Esophagus squamous epithelium (tissue), 5 donors: ENCODE measurements at places on chromosomes 3 and 15.

DNA sequence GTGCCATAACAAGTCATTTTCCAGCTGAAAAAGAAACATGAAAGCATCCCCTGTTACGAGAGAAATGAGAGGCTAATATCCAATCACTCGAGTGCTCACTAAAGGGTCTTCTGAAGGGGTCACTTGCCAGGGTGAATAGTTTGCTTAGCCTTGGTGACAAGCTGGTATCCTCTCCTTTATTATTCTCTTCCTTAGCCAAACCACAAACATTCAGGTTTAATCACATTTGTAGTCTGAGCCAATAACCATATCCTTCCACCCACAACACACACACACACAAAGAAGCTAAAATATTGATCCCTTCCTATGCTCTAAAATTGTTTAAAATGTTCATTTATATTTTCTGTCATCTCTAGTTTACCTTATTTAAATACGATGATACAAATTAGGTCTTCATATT lies 240.5 kb upstream of the TMCO5A start:
- DNase-seq: no peak

GRCh38 chr3:72782521-72782920 lies 65.7 kb downstream of the SHQ1 start:
- DNase-seq: no peak

- no peak for DNase-seq
Observed at GRCh38 chr3:36366308-36366707, 14.0 kb upstream of the STAC start.

- no peak for DNase-seq
Observed at GRCh38 chr3:57583544-57583943, 13.6 kb downstream of the ARF4 start.

DNA sequence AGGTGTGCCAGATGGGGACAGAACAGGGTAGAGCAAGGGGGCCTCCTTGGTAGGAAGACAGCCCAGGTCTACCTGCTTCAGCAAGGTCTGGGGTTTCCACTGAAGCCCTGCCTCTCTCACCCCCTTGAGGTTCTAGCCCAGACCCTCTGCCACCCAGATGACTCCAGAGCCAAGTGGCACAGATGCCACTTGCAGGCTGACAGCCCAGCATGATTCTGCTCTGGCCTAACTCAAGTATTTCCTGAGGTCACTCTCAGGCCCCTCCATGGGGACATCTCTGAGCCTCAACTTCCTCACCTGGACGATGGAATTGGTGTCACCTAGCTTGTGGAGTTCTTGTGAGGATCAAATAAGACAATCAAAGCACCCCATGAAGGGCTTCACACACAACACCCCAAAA lies 23.9 kb downstream of the PLXNB1 start:
- no peak for DNase-seq

DNA sequence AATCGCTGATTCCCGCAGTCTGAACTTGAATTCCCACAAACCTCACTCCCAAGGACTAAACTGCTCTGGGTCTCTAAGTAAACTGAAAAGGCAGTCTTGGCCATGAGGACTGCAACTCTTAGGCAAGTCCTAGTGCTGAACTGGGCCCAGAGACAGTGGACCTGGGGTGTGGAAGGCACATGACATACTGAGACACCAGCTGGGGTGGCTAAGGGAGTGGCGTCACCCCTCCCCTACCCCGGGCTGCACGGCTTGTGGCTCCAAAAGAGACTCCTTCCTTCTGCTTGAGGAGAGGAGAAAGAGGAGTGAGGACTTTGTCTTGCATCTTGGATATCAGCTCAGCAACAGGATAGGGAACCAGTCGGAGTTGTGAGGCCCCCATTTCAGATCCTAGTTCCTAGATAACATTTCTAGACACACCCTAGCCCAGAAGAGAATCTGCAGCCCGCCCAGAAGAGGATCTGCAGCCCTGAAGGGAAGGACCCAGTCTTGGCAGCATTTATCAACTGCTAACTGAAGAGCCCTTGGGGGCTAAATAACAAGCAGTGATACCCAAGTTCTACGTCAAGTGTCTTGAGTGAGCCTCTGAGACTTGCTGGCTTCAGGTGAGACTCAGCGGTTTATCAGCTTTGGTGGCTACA lies 110.7 kb upstream of the C3orf80 start:
- no peak for DNase-seq

DNA sequence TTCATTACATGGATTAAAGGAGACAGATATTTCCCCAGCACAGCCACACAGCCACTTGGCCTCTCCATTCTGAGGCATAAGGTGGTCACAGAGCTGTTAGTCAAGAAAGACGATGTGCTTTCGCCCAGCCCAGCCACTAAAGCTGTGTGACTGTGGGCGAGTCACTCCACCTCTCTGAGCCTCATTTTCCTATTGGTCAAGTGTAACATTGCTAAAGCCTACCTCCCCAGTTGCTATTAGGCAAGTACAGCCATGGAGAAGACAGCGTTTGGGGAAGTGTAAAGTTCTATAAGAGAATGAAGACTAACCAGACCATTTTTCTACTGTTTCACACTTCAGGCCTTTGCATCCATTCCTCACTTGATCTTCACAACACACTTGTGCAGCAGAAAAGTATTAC lies 24.1 kb downstream of the TMEM40 start:
- no peak for DNase-seq

GRCh38 chr3:40404591-40405198 lies 17.7 kb downstream of the ENTPD3 start:
- DNase-seq: no peak

GRCh38 chr3:78026318-78026828 lies 986.5 kb downstream of the ROBO2 start:
- DNase-seq: no peak

DNA sequence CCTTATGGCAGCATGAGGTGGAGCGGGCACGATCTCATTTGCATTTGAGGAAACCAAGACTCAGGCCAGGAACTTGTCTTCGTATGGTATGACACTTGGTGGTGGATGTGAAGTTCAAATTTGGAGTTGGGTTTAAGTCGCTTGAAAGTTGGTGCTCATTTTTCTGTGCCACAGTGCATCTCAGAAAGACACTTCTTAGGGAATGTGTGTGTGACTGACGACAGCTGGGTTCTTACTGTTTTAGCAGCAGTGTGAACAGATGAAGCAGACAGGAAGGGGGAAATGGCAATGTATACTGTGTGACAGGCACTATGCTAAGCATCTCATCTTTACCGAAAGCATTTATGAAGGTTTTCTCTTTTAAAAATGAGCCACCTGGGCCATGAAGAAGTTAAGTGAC lies 75.4 kb downstream of the SEC22A start:
- DNase-seq: no peak

DNA sequence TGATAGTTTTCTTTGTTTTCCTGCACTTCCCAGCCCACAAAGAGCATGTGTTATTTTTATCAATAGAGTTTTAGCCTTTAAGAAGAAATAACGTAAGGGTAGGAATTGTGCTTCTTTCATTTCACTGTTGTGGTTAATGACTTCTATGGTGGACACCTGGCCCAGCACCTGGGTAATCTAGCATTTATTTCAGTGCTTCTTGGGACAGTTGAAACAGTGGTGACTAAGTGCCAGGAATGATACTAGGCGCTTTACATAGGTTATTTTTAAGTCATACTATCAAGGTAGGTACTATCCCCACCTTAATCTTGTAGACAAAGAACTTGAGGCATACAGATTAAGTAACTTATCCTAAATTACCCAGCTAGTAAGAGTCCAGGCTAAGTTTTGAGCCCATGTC lies 243.8 kb downstream of the SOX2 start:
- no peak for DNase-seq

DNA sequence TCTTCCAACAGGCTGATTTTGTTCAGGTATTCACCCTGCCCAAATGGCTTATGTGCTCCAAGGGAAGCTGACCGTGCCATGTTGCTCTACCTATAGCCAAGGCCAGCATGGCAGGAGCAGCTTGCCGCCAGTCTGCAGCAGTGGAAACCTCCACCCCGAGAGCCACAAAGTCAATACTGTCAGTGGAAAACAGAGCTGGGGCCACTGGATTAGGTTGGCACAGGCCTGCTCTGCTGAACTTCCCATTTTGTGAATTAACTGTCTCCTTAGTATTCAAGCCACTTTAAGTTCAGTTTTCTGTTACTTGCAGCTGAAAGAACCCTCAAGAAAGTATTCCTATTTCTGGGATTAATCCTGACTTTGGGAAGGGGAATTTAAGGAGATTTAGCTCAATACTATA lies 63.8 kb upstream of the XCR1 start:
- no peak for DNase-seq

DNA sequence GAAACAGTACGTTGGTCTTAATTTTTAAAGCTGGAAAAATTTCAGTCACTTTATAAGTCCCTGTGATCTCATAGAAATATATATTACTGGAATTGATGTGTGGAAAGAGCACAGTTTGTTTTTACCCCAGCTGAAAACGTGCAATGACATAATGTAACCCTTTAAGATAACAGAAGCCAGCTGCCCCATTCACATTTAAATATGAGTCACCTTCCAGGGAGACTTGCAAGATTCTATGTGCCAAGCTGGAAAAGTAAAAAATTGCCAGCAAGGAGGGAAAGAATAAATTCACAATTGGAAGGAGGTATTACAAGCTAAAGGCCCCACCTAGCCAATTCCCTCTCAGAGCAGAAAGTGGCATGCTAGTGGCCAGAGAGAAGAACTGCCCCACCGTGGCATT lies 50.2 kb downstream of the SAMMSON start:
- DNase-seq: no peak

GRCh38 chr15:49901996-49902684 lies 216.9 kb downstream of the ATP8B4 start:
- DNase-seq: no peak

DNA sequence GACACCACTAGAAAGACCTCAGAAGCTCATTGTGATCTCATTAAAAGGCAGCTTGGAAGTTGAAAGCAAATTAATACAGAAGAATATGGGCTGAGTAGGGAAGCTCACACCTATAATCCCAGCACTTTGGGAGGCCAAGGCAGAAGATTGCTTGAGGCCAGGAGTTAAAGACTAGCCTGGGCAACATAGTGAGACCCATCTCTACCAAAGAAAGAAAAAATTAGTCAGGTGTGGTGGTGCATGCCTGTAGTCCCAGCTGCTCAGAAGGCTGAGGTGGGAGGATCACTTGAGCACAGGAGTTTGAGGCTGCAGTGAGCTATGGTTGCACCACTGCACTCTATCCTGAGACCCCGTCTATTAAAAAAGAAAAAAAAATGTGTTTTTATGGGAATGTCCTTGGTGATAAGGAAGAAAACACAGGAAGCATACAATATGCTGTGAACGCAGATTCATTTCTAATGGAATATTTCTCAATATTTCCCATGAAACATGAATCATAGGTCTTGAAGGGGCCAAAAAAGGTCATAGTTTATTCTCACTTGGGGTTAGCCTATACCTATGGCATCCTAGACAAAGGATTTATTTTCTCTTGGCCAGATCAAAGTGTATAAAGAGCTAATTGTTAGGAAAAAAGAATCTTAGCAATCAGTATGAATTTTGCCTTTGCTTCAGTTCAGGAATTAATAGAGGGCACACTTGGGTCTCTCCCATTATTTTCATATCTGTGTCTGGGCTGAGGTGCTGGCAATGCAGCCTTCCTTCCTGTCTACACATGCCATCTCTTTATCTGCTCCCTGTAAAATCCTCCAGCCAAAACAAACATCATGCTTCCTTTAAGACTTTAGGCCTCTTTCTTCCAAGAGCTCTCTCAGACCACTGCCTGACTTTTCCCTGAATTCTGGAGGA lies 98.2 kb downstream of the FNDC3B start:
- DNase-seq: no peak

GRCh38 chr3:179653096-179653797 lies 407 bp downstream of the USP13 start:
- DNase-seq: no peak

DNA sequence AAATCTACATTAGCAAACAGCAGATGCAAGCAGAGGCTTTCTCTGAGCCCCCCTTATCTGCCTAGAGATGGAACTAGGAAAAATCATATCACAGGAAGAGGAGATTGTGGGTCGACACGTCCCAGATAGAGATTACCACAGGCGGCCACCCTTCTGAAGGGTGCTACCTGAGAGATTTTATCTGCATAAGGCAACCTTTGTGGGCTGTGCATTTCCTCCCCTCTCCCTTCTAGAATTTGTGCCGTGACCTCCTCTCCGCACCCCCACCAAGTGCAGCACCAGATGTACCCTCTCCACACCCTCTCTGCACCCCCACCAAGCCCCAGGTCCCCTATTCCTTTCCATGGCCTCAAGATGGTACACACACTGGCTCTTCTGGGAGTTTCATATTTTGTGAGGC lies 27.4 kb downstream of the METTL6 start:
- DNase-seq: no peak

- DNase-seq: no peak
Observed at GRCh38 chr3:153768561-153769469, 352.4 kb upstream of the ARHGEF26 start.

- DNase-seq: no peak
Observed at GRCh38 chr3:172716476-172716875, 5.6 kb upstream of the NCEH1 start.

- no peak for DNase-seq
Observed at GRCh38 chr3:46356276-46356675, 2.4 kb downstream of the CCR2 start.

- DNase-seq: no peak
Observed at GRCh38 chr3:79517766-79518413, 249.9 kb downstream of the ROBO1 start.

- DNase-seq: no peak
Observed at GRCh38 chr3:187858711-187859110, 113.4 kb upstream of the BCL6 start.

DNA sequence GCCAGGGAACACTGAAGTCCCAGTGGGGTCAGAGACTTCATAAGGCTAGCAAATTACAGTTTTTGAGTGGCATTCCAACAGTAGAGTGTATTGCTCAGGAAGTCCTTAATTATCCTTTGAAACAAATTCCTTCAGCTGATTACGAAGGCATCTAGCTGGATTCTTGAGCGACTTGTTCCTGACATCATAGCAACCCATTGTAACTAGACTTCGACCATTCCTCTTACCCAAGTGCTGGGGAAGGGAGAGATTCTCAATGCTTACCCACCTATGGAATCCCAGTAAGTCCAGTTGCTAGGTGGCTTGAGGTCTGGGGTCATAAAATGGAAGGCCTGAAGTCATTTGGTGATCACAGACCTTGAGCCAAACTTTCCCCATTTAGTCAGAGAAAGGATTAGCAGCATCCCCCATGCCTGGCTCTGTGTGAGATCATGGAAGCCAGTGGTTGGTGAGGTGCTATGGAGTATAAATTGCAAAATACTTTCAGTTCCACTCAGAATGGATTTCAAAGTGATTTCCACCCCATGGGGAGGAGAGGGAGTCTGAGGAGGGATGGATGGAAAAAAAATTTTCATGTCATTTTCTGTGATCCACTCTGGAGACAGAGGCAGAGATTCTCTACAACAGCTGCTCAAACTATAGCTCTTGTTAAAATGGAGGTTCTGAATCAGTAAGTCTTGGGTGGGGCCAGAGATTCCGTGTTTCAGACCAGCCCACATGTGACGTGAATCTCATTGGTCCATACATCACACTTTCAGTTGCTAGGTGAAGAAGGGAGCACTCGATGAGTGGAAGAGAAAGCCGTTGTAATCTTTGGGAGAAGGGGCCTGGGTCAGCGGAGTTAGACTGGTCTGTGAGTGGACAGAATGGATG lies 45.7 kb downstream of the CD86 start:
- no peak for DNase-seq

- no peak for DNase-seq
Observed at GRCh38 chr3:175057401-175057800, 198.3 kb downstream of the NAALADL2 start.
